ENCODE measurements at places on chromosomes 7 and 10.

DNA sequence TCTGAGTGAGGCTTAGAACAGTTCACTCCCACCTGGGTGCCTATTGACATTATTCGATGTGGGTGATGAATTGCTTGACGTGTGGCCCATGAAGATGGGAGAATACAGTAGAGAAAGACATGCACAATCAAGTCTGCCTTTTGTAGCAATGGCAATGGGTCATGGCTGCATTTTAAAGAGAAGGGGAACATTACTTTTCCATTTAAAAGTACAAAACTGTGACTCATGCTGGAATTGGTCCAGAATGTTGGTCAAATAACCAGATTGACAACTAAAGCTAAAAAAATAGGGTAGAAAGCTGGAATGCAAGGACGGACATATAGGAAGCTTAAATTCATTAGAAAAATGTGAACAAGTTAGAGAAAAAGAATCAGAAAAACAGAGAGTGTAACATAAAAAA, 104.1 kb upstream of the SLC25A13 start:
- no peak for DNase-seq

DNA sequence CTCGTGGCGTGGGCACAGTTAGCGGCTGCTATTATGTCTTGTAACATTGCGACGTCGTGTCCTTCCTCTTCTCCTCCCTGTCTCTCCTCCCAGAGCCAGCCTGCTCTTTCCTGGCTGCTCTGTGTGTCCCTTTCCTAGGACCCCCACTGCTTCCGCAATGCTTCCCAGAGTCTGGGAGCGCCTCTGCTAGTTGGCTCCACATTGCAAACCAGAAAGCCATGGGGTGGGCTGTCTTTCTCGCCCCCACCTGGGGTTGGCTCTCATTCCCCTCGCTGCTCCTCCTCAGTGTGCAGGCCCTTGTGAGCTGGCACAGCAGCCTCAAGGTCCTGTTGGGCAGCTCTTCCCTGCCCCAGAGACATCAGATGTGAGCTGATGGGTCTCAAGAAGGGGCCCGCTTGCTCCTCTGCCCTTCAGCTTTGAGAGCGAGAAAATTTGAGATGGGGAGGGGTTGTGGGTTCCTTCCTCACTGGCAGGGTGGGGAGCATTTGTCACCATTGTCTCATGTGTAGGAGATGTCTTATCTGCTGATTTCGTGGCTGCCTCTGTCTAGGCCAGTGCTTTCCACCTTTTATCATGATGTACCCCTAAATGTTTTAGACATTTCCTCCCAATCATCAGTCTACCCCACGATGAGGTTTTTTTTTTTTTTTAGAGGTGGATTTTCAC, 3.3 kb downstream of the ADAMTS14 start:
- DNase-seq = no peak

GRCh38 chr7:132351954-132352499, 224.2 kb downstream of the PLXNA4 start:
- no peak for DNase-seq

DNA sequence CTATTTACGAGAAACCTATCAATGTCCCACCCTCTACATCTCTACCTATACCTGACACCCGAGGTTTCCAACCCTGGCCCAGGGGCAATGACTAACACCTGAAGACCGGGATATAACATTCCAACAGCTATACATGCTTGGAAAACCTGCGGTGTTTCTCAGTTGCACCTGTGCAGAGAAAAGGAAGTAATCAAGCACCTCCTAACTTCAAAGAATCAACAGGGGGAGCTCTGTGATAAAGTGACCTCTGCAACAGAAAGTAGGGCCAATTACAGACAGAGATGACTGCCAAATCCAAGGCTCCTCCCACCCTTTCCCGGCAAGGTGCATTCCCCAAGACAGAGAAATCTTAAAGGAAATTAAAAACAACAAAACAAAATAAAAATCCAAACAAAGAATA, 41.3 kb downstream of the CCDC6 start:
- DNase-seq = no peak

- no peak for DNase-seq
Measured at GRCh38 chr10:79482741-79483140, 29.6 kb upstream of the EIF5AL1 start.

DNA sequence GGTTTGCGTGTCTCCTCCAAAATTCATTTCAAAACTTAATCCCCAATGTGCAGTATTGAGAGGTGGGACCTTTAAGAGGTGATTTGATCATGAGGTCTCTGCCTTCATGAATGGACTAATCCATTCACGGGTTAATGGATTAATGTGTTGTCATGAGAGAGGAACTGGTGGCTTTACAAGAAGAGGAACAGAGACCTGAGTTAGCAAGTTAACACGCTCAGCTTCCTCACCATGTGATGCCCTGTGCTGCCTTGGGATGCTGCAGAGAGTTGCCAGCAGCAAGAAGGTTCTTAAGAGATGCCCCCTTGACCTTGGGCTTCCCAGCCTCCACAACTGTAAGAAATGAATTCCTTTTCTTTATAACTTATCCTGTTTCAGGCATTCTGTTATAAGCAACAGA, 3.7 kb upstream of the TCTN3 start:
- DNase-seq = no peak

DNA sequence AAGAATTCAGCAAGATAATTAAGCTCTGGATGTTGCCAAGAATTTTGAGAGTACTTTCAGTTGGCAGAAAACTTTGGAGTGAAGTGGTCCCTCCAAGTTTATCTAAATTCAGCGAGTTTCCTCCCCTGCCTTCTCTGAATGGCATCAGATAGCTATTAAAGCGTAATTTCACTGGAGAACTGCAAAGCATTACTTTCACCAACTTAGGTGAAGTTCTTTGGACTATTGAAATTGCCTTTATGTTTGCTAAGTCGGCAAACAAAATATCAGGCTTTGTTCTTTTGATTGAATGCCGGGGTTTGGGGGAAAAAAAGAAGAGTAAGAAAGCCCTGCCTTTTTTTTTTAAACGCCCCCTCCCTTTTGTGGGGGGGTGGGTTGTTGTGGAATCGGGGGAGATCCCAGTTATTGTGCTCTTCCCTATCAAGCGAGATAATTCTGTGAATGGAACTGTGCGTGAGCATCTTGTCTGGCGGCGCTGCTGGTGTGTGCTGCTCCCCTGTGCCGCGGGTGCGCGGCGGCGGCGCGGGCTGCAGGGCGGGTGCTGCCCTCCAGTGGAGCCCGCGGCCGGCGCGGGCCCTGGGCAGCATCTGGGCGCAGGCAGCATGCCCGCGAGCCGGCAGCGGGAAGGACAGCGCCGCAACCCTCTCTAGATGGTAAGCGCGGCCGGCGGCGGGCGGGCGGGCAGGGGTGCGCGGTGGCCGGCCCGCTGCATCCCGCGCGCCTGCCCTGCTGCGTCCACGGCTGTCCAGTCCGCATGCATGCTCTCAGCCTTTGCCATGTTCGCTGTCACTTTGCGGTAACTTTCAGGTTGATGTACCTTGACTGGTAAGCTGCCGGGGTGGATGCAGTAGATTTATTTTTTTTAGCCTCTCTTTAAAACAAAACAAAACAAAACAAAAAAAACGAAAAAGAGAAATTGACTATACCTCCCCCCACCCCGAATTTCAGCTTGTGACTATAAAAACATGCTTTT, 176.5 kb downstream of the TCF7L2 start:
- DNase-seq = peak; percentile 40

DNA sequence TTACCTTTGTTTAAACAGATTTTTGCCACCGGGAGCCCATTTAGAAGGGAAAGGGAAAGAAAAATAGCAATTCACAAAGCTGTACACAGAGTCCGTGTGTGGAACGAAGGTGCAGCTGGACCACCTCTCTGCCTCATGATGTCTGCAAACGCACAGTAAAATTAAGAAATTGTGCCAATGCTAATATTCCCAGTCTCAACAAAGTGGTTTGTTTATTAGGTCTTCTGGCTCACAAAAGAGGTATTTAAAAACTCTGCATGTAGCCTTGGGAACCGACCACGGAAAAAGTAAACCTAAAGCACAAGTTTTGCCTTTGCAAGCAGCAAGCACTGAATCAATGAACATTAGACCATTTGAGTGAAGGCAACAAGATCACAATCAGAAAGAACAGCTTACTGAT, 57.7 kb downstream of the CREB3L2 start:
- DNase-seq = no peak

DNA sequence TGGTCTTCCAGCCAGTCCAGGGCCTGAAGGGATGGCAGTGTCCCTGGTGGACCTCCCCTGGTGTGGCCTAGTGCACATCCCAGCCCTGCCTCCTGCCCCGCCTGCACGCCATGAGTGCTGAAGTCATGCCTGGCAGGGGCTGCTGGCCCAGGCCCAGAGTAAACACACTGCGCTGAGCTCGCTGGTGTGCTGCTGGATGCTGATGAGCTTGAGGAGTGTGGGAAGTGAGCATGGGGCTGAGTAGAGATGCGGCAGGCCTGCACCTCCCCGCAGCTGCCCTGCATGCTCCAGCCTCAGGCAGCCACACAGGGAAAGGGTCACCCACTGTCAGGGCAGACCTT, 43.2 kb downstream of the HTRA1 start:
- no peak for DNase-seq

GRCh38 chr10:73517166-73517888, 21.5 kb upstream of the PPP3CB start:
- DNase-seq = no peak

GRCh38 chr10:6162589-6163356, 40.0 kb upstream of the PFKFB3 start:
- no peak for DNase-seq

GRCh38 chr7:20791538-20792434, 5.1 kb upstream of the SP8 start:
- DNase-seq = no peak

DNA sequence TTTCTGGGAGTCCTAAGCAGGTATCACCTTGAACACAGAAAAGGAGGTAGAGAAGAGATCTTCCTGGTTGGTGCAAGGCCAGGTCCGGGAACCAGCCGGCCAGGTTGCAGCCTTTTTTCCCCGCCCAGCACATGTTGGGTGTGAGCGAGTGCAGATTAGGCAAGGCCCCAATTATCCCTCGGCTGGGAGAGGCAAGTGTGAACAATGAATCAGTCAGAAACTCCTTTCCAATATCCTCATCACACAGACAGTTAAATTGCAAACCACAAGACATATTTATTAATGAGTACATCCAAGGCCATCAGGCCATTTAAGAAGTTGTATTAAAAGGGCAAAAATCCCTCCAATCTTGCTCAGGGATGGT, 115.0 kb upstream of the AFAP1L2 start:
- DNase-seq = no peak

- no peak for DNase-seq
Measured at GRCh38 chr10:79007421-79008319, 61.1 kb upstream of the ZMIZ1 start.

- no peak for DNase-seq
Measured at GRCh38 chr7:106658316-106659165, 2.4 kb downstream of the CCDC71L start.

DNA sequence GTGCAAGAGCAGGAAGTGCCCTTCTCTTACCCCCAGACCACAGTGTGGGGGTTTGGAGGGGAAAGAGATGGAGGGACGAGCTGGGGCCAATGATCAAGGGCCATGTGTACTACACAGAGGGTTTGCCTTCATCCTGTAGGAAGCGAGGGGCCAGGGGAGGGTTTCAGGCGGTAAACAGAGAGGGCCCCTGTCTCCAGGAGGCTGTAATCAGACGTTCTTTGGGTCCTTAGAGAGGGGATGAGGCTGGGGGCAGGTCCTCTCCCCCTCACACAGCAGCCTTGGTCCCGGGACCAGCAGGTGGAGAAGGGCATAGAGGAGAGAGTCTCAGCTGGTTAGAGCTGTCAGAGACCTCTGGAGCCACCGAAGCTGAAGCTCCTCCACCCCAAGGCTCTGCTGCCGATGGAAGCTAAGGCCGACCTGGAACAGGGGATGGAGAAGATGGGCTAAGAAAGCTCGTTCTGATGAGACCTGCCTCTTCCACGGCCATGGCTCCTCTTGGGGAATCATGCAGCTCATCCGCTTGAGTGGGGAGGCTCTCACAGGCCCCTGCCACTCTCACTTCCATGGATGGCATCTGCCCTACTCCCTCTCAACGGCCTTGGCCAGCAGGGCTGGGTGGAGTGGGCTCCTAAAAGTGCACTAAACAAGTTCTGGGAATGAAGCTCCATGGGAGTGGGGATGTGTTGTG, 3.5 kb downstream of the LOXL4 start:
- DNase-seq = no peak

- no peak for DNase-seq
Measured at GRCh38 chr10:42428534-42428933, 209.8 kb downstream of the ZNF33B start.

GRCh38 chr10:110871298-110872084, at the start of gene PDCD4:
Gene PDCD4, plus strand, starts transcription at chr10:110871928. Its CDS starts 4,100 bp downstream, at chr10:110876028.
- peak; percentile 96 for DNase-seq

DNA sequence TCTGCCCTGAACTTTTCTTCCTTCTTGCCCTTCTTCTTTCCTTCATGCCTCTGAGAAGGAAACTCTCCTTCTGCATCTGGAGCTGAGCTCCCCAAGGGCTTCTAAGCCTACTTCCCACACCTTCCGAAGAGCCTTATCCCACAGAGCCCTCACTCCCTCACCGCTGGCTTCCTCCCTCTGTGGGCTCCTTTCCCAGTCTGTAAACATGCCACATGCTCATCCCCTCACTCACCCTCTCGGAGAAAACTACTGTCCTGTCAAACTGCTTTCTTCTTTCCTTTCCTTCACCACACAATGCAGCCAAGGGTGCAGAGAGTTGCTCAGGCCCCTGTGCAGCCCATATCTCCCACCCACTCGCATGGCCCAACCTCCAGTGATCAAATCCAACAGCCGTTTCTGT, 18.1 kb downstream of the ANKRD16 start:
- no peak for DNase-seq

GRCh38 chr7:154383045-154383444, 330.8 kb downstream of the DPP6 start:
- no peak for DNase-seq

- DNase-seq = no peak
Measured at GRCh38 chr7:25527665-25528170, 299.4 kb upstream of the NPVF start.

DNA sequence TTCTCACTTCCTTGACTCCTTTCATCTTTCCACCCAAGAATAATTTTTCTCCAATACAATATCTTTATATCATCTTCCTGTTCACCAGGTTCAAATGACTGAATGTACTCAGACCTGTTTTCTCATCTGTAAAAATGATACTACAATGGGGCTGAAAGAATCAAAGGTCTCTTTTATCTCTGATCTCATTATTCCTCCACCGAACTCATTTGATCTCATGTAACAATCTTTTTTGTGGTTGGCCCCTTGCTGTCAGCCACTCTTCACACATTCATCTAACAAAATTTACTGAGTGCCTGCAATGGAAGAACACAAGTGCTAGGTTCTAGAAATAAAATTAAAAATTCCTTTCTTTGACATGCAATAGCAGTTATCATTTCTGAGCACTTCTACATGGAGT, 65.0 kb downstream of the GRM8 start:
- no peak for DNase-seq

- no peak for DNase-seq
Measured at GRCh38 chr7:38940774-38941173, 31.8 kb upstream of the VPS41 start.

DNA sequence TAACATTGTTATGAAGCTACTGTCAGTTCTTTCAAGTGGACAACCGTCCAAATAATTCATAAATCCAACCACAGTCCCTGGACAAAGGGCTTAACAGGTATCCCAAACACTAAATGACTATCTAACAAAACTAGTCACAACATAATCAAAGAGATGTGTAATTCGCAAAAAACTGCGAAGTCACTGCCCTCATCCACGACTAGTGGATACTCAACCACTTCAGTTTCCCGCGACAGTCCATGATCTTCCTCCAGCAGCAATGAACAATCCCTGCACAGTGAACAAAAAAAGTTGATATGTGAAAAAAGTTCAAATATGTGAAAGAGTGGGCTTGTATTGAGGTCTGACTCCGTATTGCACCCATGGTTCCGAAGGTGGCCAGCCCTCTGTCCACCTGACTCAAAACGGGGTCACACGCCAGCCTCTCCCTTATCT, 287 bp downstream of the DCLRE1A start:
- DNase-seq = no peak

GRCh38 chr7:130366564-130366963, 13.7 kb upstream of the CPA1 start:
- DNase-seq = no peak
